ENCODE measurements at places on chromosomes 3 and 15.

DNA sequence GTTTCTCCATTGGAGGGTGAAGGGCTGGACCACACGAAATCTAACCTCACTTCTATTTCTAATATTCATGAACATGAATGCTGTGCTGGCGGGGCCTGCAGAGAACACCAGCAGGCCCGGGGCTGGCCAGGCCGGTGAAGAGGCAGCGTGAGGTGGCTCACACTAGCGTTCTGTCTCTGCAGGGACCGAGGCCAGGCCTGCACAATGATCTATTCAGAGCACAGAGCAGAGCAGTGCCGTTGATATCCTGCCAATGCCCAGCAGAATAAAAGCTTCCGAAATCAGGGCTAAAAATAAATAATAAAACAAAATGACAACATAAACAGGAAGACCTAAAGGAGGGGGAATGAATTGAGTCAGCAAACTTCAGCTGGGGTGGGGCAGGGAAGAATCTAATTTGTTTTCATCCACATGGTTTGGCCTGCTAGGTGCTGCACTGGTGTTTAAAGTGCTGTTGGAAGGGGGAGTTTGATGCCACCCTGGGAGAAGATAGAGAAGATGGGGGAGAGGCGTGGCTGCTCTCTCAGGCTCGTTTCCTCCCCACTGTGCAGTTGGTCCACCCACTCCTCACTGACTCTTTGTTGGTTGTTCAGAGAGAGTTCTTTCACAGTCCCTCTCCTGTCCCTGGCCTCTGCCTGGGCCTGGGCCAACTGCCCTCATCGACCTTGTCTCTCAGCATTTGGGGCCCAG is 837.1 kb downstream of the AGBL1 start:
- DNase-seq = no peak

- peak; percentile 94 for DNase-seq
These were observed 3.6 kb downstream of the FOXP1 start for GRCh38 chr3:71579935-71580406.

- DNase-seq = peak; percentile 10
These were observed 38.4 kb downstream of the TLNRD1 start for GRCh38 chr15:81038975-81039607.

- peak; percentile 10 for DNase-seq
These were observed 632 bp upstream of the COPS2 start for GRCh38 chr15:49155834-49156627.

GRCh38 chr3:193730511-193730910 is 137.5 kb downstream of the OPA1 start:
- no peak for DNase-seq

- DNase-seq = no peak
These were observed 7.0 kb downstream of the TF start for GRCh38 chr3:133753107-133753778.

- no peak for DNase-seq
These were observed 18.1 kb upstream of the RAF1 start for GRCh38 chr3:12681943-12682390.

DNA sequence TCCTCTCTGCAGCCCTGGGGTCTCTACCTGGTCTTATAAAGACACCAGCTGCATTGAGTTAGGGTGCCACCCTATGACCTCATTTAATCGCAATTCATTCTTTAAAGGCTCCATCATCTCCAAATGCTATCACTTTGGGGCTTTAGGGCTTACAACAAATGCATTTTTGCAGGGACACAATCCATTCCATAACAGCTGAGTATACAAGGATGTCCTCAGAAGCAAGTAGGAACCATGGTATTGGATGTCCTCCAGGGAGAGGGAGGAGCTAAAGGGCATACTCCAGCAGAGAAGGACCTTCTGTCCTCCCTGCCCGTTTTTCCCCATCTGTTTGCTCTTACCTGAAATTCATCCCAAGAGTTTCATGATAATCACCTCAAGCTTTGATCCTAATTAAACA is 30.3 kb downstream of the UMPS start:
- peak; percentile 31 for DNase-seq

- no peak for DNase-seq
These were observed 43.8 kb downstream of the MSL2 start for GRCh38 chr3:136152176-136152843.

DNA sequence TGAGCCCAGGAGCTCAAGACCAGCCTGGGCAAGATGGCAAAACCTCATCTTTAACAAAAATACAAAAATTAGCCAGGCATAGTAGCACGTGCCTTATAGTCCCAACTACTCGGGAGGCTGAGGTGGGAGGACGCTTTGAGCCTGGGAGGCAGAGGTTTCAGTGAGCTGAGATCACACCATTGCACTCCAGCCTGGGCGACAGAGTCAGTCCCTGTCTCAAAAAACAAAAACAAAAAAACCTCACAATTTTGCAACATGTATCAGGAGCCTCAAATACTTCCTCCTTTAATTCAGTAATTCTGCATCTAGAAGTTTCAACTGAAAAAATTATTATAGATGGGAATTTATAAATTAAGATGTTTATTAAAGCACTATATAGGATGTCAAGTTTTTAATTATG is 1.1 kb downstream of the MRPL47 start:
- no peak for DNase-seq

DNA sequence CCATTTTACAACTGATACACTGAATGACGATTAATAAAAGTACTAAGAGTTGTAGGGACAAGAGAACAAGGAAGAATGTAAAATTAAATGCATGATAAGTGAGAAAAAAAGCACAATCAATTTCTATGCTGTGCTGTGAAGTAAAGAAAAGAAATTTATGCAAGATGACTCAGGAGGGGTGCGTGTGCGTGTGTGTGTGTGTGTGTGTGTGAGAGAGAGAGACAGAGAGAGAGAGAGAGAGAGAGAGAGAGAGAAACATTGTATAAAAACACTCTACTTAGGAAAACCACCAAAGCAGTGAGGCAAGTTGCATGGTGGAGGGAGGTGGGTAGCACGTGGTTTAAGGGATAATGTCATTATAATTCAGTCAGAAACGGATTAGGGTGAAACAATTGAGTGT is 580.8 kb upstream of the ALCAM start:
- DNase-seq = no peak

DNA sequence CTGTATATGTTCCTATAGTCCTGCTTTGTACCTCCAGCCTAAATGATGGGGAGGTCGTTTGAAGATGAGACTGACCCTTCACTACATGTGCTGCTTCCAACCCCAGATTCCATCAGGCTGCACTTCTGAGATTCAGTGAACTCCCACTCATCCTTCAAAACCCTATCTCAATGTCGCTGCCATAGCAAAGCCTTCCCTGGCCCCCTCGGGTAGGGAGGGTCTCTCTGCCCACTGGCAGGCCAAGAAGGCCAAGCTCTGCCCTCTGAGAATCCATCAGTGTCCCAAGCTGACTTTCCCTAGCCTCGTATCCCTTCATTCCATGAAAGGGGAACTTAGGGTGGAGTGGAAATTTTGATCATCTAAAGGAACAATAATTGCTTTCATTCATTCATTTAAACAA is 35.4 kb downstream of the TPRA1 start:
- DNase-seq = no peak

DNA sequence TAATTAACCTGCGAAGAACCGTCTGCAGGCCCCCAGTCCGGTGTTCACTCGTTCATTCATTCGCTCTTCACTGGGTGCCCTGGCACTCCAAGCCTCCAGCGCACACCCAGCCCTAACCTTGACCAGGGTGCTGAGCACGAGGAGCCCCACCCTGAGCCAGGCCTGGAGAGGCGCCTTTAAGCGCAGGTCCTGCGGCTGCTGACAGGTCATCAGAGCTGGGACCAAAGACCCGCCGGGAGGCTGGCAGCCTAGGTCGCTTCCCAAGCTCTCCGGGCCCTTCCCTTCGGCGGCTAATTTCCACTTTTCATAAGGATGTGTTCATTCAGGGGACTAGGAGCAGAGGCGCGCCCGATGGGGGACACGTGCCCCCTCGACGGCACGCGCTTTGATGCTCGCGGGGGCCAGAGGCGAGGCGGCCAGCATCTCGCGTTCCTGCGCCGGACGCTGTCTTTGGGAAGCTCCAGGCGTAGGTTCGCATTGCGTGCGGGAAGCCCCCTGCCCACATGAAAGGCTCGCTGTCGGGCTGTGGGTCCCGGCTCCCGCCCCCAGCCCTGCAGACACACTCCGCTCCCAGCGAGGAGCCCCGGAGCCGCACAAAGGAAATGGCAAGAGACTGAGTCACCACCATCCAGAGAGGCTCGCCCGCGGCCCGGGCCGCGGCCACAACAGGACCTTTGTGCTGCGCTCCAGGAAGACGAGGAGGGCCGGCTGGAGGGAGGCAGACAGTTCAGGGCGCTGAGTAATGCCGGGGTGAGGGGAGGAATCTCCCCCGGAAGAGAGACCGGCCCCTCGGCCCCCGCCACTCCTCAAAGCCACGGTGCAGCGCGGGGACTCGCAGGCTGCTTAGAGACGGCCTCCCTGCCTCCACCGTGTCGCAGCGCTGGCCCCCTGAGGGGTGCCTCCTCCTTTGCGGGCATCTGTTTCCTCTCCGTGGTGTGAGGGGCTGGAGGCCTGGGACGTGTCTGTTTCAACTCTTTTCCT is 266.4 kb upstream of the HES1 start:
- DNase-seq = no peak

DNA sequence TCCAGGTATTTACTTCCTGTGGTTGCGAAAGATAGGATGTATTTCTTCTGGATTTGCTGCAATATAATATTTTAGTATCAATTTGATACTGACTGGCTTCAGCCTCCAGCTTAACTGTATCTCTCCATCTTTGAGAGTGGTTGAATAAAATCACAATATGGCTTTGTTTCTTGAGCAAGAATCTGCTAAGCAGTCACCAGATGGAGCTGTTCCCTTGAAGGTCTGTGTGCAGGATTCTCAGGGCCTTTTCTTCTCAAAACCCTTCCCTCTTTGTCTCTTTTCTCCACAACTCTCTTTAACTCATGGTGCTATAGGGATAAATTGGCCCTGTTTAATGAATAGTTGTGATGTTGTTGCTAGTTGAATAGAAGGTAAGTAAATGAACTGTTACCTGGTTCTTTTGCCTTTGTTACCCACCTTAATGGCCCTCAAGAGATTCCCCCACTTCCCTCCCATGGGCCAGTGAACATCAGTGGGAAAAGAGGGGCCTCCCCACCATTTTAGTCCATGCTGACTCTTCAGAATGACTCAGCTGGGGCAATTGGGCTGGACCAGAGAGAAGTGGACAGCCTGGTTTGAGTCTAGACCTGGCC is 34.8 kb upstream of the RAB6B start:
- peak; percentile 25 for DNase-seq

DNA sequence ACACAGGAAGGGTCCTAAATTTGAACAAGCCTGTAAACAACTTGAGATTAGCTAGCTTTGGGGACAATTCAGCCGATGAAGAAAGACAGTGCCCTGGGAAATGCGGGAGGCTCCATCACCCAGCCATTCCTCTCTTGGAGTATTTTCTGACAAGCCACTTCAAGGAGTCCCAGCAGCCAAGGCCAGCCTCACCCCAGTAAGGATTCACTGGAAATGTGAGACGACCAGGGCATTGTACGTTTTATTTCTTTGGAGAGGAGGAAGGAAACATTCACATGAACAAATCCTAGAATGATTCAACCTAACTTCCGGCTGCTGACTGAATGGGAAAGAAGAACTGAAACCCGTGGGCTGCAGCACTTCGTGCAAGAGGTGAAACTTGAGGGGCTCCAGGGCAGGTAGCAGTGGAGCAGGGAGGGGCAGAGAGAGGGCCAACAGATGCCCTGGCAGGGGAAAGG is 116.4 kb upstream of the ARHGEF3 start:
- DNase-seq = no peak

DNA sequence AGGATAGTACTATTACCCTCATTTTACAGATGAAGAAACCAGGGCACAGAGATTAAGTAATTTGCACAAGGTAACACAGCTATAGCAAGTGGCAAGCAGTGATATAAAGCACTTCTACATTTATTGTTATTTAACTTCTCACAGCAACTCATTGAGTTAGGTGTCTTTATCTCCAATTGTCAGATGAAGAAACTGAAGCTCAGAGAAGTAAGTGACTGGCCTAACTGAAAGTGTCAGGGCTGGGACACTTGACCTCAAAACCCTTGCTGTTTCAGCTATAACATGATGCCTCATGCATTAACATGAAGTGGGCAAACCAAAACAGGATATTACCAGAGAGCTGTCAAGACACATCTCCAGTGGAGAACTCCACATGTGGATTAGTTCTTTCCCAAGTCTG is 65.8 kb upstream of the LEKR1 start:
- DNase-seq = no peak

All from HepG2 (cell line).